Fibroblast of the aortic adventitia (primary cell): ENCODE measurements at places on chromosomes 7 and 10. TPM values are rescaled to one million over a fixed set of nuclear protein-coding genes. Genes with fewer than 3 reads are reported as not detected.

COL28A1 gene
- 0.09 TPM in 1 of 2 replicates, not detected in the other for total RNA-seq

CLIP2 gene
- 31.9 and 89.9 TPM in 2 replicates for total RNA-seq

ZP3 gene
- 0.63 and 2.9 TPM in 2 replicates for total RNA-seq

OR2A1 gene
- 0.27 TPM in 1 of 2 replicates, not detected in the other for total RNA-seq

ASZ1 gene
- not detected in 2 replicates for total RNA-seq

TOMM7 gene
- 217 and 251 TPM in 2 replicates for total RNA-seq

NDUFA5 gene
- 35.8 and 47.8 TPM in 2 replicates for total RNA-seq

FZD1 gene
- 11.8 and 28.7 TPM in 2 replicates for total RNA-seq
